Central memory CD4-positive, alpha-beta T cell (primary cell): ENCODE measurements at places on chromosomes 13 and 19.
A peak's percentile ranks its signal among the peaks of the same experiment; 100 is the strongest.

- DNase-seq, result peak; percentile 21
These were observed 8.1 kb upstream of the TNFSF14 start for GRCh38 chr19:6677883-6678689.

GRCh38 chr19:16875584-16876555 is 12.9 kb upstream of the F2RL3 start:
- DNase-seq, result no peak

DNA sequence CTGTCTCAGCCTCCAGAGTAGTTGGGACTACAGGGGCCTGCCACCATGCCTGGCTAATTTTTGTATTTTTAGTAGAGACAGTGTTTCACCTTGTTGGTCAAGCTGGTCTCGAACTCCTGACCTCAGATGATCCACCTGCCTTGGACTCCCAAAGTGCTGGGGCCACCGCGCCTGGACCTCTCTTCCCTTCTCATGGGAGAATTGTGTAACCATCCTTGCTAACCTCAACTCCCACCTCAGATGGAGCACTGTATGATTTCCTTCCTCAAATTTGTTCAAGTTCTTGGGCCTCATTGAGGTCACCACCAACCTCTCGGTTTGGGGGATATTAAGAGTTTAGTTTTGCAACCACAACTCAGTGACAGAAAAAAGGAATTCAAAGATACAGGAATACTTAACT is 10.7 kb downstream of the LILRA5 start:
- no peak for DNase-seq

- DNase-seq, result no peak
These were observed 609.7 kb upstream of the SLITRK1 start for GRCh38 chr13:84491952-84492351.

DNA sequence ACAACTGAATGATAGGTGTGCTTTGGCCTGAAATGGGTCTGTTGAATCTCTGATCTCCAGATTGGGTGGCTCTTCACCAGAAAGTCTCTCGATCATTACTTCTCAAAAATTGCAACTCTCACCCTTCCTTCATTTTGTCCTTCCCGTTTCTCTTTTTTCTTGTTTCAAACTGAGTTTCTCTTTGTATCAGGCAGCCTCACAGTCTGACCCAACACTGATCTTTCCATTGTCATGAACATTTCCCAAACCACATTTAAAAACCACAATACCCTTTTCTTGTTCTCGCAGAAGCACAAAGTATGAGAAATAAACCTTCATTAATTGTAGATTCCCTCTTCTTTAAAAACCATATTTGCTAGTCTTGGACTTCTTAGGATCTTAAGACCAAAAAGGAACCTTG is 33.6 kb upstream of the HMGB1 start:
- DNase-seq, result no peak

DNA sequence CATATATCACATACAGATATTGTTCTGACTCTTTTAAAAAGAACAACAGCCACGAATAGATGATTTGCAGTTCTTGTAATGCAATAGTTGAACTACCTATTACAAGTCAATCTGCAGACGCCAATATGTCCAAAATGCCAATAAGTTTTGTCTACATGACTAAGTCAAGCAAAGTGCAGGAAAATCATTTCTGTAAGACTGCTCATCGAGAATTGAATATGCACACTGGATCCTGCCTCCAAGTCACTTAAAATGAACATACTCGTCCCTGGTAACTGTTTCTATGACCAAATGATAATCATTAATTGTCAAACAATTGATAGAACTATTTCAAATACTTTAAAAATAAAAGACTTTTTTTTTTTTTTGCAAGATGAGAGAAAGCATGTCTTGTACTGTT is 375.6 kb downstream of the ITGBL1 start:
- no peak for DNase-seq

DNA sequence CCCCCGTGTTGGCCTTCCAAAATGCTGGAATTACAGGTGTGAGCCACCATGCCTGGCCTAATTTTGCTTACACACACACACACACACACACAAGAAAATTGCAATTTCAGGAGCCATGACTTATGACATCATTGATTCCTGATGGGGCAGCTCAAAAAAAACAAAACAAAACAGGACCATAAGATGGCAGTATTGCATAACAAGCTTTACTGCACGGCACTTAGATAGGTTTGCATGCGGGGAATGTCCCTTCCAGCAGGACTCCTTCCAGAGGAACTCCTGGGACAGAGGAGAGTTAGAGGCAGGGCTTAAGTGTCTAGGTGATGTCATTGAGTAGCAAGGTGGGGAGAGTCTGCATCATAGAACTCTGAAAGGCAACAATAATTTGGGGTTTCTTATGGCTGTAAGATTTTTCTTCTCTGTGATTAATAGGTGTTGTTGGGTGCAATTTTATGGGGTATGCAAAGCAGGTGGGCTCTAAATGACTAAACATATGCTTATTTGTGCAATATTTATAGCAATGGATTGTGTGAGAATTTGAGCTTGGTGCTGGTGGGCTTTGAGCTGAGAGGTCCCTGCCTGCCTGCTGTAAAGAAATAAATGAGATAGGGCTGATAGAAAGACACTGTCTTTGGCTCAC is 9.0 kb upstream of the ACSBG2 start:
- DNase-seq, result peak; percentile 25

GRCh38 chr13:48400850-48401291 is 12.0 kb downstream of the LPAR6 start:
- DNase-seq, result peak; percentile 13

DNA sequence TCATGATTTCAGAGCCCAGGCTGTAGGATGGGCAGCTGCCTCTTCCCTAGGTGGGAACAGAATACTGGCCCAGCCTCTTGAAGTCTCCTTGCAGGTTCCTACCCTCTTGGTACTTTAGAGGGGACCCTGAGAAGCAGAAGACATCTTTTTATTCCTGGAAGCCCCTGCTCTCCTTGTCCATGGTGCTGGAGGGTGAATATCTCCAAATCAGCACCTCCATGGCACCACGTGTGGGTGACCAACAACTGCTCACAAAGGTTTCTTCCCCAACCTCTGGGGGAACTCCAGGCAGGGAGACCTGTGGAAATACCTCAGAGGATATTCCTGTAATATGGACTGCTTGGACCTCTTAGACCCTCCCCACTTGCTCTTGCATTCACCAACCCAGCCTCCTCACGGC is 48.1 kb upstream of the TSHZ3 start:
- no peak for DNase-seq

DNA sequence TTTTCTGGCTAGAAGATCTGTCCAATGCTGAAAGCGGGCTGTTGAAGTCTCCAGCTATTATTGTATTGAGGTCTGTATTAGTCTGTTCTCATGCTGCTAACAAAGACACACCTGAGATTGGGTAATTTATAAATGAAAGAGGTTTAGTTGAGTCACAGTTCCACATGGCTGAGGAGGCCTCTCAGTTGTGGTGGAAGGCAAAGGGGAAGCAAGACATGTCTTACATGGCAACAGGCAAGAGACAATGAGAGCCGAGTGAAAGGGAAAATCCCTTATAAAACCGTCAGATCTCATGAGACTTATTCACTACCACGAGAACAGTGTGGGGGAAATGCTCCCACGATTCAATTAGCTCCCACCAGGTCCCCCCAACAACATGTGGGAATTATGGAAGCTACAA is 980.4 kb downstream of the SLITRK5 start:
- DNase-seq, result no peak

DNA sequence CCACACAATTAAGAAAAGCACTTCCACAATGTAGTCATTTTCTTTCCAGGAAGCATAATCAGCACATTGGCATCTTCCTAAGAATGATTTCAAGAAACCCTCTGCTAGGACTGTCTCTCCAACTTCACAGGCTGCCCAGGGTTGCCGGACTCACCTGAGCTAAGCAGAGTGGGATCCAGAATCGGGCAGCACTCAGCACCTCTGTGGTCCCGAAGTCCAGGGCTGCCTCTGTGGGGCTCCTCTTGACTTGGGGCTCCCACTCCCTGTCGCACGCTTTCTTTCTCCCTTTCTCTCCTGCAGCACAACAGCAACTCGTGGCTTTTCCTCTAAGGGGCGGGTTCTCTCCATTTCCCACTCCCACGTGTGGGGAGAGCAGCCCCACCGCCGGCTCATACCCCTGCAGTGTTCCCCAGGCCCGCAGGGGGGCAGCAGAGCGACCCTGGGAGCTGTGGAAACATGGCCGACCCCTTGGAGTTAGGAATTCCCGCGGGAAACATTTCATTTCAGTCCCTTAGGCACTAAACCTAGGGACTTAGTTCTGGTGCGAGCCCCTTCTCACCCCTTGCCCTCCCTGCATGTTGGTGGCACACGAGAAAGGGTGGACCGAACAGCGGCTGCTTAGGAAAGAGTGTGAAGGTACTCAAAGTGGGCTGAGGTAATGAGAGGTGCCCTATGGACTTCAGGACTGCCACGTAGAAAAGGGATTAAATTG is at the start of gene TMEM272:
TMEM272 (minus strand) TSS at position 316 of the 712 bp plus-strand sequence. CDS start 6,647 bp downstream, outside the sequence.
- peak; percentile 31 for DNase-seq

DNA sequence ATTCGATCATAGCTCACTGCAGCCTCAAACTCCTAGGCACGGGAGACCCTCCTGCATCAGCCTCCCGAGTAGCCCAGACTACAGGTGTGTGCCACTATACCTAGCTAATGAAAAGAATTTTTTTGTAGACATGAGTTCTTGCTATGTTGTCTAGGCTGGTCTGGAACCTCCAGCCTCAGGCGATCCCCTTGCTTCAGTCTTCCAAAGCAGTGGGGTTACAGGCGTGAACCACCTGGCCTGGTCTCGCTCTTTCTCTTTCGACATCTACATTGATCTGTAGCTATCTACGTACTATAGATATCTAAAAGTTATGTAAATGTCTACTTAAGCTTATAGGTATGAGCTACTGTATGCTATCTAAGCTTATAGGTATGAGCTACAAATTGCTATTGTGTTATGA is 32.4 kb downstream of the NUMBL start:
- DNase-seq, result no peak

GRCh38 chr13:43388282-43389034 is 365.1 kb downstream of the DNAJC15 start:
- no peak for DNase-seq

DNA sequence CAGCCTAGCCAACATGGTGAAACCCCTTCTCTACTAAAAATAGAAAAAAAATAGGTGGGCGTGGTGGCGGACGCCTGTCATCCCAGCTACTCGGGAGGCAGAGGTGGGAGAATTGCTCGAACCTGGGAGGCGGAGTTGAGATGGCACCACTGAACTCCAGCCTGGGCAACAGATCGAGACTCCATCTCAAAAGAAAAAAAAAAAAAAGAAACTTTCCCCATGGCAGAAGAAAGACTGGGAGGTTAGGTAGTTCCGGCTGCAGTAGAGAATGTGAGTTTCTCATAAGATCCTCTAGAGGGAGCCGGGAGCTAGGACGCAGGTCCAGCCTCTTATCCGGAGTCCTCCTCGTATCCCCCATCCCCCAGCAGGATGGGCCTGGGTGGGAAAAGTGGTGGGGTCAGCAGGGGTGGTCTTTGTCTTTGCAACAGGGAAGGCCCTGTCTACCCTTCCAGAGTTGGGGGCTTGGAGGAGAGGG is 13.2 kb upstream of the CREB3L3 start:
- DNase-seq, result no peak

- DNase-seq, result no peak
These were observed 482.5 kb upstream of the SPRY2 start for GRCh38 chr13:80823472-80823871.

DNA sequence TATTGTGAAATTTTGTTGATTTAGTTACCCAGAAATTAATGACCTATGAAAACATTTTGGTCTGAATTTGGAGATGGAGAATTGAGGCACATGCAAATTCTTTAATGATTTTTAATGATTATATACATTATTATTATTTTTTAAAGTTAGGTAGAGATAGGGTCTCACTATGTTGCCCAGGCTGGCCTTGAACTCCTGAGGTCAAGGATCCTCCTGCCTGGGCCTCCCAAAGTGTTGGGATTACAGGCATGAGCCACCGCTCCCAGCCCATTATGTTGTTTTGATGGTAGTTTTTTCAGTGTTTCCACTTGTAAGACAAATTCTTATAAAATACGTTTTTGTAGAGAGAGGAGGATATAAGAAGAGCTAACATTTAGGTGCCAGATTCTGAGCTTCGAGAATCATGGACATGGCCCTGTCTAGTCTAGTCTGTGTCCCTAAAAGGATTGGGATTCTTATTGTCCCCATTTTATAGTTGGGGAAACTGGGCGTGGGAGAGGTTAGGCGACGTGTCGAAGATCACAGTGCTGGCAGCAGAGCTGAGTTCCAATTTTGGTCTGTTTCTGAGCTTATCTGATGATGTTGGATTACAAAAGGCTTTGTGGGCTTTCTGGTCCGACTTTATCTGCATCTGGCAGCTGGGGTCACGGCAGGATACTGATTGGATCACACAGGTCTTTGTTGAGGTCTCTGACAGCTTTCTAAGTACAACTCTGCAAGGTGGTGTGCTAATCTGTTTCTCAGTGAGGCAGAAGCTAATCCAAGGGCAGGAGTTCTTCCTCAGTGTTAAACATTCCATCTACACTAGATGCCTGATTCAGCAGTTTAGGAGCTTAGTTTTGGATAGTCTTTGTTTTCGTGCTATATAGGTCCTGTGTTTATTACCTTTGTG is 7.5 kb upstream of the WDR88 start:
- no peak for DNase-seq

DNA sequence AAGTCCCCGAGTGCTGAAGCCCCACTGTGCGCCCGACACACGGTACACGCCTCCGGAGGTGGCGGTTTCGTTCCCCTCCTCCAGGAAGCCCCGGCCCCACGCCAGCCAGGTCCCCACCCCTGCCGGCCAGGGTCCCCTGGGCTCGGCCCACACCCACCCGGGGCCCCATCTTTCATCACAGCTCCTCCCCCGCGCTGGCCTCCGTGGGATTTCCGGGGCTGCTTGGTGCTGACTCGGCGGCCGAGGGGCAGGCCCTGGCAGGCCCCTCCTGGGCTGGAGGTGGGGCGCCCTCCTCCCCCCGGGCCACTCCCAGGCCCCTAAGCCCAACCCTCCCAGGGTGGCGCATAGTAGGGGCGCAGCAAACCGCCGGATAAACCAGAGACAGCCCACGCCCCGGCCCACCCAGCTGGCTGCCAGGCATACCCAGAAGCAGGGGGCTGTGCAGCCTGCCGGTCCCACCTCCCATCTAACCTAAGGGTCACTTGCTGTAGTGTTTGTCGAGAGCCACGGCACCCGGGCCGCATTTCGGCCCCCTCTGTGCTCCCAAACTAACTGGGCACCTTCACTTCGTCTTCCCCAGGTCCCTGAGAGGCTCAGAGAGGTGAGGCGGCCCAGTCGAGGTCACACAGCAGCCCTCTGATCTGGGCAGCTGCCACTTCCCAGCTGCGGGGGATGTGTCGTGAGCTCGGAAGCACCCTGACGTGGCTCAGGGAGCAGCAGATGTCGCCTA is 6.6 kb downstream of the ZBTB7A start:
- DNase-seq, result peak; percentile 58

- DNase-seq, result no peak
These were observed 25.0 kb downstream of the ENOX1 start for GRCh38 chr13:43761616-43762315.

- DNase-seq, result no peak
These were observed 4.2 kb downstream of the PPP6R1 start for GRCh38 chr19:55254625-55254977.

DNA sequence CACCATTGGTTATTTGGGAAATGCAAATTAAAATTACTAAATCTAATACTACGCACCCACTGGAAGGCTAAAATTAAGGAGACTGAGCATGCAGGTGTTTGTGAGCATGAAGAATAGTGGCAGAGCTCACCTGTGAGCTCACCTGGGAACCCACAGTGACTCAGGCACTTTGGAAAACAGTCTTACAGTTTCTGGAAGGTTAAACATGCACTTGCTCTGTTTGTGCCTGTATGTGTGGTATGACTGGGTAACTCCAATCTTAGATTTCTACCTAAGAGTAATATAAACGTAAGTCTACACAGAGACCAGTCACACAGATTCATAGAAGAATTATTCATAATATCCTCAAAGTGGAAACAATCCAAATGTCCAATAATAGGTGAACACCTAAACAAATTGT is 318.8 kb downstream of the ATP8A2 start:
- no peak for DNase-seq
